Stimulated activated CD8-positive, alpha-beta memory T cell treated with anti-CD3 and anti-CD28 coated beads, Interleukin-7, amount 100 ng/mL, for 4 hours (primary cell): ENCODE measurements at places on chromosomes 6 and 20.

DNA sequence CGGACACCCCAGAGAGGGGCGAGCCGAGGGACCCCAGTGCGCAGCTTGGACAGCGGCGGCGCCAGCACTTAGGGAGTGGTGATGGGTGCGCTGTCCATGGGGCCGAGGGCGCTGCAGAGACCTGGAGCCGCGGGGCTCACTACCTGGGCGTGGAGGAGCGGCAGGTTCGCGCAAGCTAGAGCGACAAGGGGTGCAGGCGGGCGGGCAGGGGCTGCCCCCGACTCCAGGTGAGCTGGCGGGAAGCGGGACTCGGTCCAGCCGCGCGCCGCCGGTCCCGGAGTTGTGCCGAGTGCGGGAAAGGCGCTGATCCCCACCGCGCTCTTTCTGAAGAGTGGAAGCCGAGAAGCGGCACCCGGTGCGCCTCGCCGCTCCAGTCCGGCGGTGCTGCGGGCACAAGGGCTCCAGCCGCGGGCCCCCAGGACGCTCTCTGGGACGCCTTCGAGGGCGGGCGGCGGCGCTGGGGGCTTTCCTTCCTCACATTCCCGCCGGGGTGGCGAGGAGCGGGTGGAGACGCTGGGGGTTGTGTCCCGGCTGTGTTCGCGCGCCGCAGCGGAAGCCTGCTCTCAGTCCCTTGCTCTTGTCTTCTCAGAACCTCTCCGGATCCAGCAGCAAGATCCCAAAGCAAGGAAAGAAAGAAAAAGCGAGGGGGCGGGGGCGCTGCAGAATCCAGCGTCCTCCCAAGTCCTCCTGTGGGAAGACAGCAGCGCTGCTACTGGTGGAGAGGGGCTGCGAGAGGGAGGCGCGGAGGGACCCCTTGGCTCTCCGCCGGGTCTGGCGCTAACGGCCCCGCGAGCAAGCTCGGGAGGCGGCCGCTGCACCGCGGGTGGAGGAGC lies at the start of gene B3GAT2:
Gene B3GAT2, minus strand, starts transcription at position 610 of the 833 bp plus-strand sequence. CDS start 631 bp downstream, outside the sequence.
- no peak for DNase-seq

GRCh38 chr20:8400486-8400885 lies 268.4 kb downstream of the PLCB1 start:
- DNase-seq: no peak

DNA sequence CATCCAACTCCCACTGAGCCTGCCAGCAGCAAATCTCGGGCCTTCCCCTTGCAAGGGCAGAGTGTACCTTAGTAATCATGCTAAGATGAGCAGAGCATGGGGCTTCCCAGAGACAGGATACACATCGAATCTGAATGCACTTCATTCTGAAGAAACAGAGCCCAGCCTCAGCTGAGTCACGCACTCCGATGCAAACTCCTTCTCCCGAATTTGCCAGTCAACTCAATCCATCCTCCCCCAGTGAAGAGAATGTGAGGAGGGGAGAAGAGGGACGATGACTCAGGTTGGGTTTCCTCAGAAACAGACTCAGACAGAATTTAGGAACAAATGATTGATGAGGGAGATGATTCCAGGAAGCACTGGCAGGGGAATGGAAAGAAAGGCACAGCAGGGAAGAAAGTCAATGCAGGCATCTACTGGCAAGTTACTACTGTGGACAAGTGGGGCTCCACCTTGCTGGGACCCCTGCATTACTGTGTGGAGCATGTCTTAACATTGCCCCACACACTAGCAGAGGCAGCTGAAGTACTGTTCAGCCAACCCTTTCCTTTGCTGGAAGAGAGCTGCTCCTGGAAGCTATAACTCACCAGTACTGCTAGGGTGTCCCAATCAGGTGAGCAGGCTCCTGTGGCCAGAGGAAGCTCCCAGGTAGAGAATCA lies 251.6 kb downstream of the ADGB start:
- no peak for DNase-seq

DNA sequence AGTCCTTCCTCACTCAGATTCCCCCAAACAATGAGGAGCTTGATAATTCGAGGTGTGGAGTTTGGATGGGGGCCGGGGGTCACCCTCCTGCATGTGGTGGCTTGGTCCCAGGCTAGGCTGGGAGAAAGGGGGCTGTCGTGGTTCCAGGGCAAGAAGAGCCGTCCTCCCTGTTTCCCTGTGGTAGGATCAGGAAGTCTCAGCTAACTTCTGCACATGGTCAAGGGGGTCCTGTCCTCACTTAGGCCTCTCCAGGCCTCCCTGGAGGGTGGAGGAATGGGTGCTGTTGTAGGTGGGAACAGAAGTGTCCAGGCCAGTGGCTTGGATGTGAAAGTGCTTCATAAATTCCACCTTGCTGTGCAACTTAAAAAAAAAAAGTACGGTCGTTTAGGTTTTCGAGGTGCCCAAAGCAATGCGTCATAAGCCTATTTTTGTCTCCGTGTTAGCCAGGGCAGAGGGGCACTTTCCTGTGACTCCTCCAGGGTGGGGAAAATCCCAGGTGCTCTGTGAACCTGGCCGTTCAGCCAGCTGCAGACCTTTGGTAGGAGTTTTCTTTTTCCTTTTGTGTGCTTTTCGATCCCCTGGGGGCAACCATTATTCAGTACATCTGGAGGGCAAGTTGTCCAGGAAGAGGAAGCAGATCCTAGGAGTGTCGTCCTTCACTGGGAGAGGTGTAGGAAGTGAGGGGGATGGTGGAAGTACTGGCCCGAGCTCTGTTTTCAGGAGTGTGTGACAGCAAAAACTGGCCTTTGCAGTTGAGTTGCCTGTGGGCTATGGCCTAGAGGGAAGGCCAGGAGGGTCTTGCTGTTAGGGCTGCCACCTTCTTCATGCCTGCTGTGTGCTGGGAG lies 9.6 kb downstream of the IGF2R start:
- DNase-seq: peak; percentile 46

DNA sequence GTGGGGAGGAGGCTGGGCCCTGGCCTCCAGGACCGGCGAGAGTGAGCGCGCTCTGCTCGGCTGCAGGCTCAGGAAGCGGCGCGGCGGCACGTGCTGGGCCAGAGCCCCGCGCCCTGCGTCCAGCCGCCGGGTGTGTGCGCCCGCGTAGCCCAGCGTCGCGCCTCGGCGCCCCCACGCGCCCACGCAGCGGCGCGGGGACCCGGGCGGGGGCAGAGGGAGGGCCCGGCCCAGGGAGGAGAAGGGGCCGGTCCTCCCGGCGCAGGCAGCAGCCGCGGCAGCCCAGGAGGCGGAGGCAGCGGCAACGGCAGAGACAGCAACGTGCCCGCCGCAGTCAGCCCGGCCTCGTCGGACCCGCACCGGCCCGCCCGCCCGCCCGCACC lies at the start of gene EYA2:
Gene EYA2, plus strand, starts transcription at position 265 of the 380 bp plus-strand sequence. CDS start 95,168 bp downstream, outside the sequence.
- no peak for DNase-seq

DNA sequence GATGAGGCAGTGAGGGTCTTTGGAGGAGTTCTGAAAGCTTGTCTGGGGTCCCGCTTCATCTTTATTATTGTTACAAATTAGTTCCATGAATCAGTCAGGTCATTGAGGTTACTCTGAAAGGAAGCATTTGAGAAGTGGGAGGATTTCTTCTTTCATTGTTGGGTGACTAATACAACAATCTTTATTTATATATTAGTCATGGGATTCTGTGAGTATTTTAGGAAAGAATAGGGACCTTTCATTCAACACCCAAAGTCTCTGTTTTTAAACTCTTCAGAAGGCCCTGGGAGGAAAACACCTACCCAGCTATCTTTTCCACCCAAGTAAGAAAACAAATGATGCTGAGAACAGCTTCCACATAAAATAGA lies 98.3 kb downstream of the SOD2 start:
- no peak for DNase-seq

DNA sequence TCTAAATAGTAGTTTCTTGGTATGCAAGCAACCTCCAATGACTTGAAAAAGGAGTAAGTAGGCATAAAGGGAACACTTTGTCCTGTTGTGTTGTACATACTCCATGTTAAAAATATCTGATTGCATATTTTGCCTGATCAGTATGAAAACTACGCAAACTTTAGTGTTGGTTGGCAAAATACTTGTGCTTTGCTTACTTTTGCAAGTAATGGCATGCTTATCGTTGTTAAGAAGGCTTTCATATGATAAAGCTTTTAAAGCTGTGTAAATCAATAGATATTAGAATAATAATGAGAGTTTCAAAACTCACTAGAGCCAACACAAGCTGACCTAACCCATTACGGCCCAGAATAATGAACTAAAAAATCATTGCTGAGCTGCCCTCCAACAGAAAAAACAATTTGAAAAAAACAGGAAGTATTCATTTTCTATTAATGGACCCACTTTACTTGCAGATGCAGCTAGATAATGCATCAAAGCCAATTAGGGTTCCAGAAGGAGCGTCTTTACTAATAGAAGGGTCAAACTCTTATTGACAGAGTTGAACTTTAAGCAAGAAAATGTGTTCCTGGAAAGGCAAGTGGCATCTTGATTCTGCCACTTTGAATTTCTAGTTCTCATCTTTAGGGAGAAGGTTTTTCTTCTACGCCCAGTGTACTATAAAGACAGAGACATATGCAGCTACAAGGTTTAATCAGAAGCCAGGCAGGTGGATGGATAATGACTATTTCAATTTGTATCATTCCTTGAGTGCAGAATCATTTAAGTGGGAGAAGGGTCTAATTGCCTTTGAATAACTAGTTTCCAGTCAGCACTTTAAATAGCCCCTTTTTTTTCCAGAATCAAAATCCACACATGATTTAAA lies 82.2 kb downstream of the SNAP25 start:
- no peak for DNase-seq

DNA sequence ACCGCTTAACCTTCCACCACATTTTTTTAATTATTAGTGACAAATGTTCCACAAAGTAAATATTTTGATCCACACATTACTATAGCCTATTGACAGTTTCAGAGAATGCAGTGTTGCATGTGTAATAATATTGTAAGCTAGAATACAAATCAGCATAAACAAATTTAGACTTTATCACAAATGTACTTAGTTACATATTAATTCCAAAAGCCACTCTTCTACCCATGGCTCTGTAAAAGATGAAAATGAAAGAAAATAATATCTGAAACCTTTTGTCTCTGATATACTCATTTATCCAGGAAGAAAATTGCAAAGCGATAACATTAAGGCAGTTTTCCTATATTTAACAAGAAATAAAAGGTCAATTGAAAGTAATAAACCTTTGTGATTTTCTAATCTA lies 954.0 kb upstream of the MAN1A1 start:
- no peak for DNase-seq

DNA sequence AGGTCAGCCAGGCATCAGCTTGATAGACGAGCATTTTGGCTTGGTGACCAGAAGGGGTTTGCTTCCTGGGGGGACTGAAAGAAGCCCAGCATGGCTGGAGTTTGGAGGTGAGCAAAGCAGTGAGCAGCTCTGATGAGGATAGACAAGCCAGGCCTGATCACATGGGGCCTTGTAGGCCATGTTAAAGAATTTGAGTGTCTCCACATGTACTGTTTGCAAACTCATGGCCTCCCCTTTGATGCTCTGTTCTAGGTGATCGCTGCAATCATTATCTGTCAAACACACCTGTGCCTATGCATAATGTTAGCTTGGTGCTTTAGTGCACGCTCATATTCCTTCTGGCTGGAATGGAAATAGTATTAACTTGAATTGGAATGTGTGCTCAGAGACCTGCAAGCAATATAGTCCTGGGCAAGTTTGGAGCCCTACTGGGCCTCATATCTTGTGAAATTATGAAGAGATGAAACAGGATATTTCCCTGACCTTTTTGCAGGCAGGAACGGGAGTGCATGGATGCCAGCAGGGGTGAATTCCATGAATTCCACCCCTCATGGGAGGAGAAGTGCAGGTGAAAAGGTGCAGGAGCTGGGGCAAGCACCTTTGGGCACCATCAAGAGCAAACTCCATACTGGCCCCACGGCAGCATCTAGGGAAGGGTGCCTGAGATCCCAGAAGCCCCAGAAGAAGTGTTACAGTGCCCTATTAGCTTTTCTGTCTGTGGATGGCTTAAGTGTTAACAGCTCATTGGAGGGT lies 480.5 kb downstream of the EPM2A start:
- DNase-seq: no peak

GRCh38 chr6:2476376-2476775 lies 231.0 kb upstream of the GMDS start:
- DNase-seq: no peak

- no peak for DNase-seq
Measured at GRCh38 chr20:61628901-61629601, 377.0 kb downstream of the CDH4 start.

DNA sequence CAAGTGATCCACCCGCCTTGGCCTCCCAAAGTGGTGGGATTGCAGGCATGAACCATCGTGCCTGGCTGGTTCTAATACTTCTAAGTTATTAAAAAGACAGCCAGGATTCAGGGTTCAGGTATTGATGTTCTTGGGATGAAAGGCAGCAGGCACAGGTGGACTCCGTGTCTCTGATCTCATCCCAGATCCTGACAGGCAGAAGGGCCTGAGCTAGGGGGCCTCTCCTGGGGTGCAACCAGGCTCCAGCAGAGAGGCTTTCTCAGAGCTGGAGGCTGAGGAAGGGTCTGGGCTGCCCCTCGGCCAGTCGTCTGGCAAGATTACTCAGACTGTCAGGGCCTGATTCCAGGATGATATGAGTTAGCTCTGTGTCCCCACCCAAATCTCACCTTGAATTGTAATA lies 106.3 kb downstream of the SCML4 start:
- DNase-seq: no peak

DNA sequence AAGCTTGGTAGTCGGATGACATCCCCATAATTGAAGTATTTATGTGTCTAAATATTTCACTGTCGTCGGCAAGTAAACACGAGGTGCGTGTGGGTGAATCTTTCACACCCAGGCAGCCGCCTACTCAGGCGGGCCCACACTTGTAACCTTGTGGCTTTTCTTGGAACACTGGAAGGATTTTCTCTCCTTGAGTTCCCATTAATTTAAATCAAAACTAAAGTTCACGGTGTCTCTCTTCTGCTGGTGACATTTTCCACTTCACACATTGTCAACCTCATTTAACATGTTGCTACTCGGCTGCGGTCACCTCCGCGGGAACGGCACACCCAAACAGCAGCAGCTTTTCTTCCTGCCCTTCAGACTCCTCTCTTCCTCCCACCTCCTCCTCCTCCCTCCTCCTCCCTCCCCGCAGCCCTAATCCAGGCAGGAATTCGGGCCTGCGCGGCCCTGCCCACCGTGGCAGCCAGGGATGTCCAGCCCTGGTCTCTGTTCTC lies 336.6 kb downstream of the QKI start:
- peak; percentile 8 for DNase-seq

GRCh38 chr6:3428247-3428646 lies 28.6 kb downstream of the SLC22A23 start:
- DNase-seq: no peak

DNA sequence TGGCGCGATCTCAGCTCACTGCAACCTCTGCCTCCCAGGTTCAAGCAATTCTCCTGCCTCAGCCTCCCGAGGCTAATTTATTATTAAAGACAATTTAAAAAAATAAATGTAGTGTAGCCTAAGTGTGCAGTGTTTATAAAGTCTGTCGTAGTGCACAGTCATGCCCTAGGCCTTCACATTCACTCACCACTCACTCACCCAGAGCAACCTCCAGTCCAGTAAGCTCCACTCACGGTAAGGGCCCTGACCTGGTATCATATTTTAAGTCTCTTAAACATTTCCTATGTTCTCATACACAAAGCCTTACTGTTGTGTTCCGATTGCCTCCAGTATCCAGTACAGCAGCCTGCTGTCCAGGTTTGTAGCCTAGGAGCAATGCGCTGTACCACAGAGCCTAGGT lies 168.2 kb upstream of the FOXQ1 start:
- DNase-seq: no peak
